Femur (tissue), 1 donor: ENCODE measurements at places on chromosomes 5 and 9.

- peak; percentile 59 for DNase-seq
Observed at GRCh38 chr5:55600497-55601203, 65.9 kb upstream of the PLPP1 start.

DNA sequence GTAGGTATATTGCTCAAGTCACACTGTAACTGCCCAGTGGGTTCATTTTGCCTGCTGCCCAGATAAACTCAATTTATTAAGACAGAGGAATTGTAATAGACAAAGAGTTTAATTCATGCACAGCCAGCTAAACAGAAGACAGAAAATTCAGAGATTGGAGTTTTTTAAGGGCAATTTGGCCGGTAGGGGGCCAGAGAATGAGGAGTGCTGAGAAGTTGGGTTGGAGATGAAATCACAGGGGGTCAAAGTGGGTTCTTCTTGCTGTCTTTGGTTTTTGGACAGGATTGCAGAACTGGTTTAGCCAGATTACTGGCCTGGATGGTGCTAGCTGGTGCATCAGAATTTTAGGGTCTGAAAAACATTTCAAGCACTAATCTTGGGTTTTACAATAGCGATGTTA lies 20.7 kb upstream of the IL33 start:
- no peak for DNase-seq

DNA sequence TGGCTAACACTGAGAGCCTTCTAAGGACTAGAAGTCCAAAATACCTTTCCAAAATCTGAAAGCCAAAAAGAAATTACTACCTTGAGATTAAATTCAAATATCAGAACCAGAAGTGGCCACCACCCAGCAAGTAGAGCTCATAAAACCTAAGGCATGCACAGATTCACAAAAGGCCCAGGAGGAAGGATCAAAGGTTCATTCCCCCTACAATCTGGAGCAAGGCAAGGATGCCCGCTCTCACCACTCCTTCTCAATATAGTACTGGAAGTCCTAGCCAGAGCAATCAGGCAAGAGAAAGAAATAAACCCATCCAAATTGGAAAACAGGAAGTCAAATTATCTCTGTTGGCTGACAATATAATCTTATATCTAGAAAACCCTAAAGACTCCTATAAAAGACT lies 6.0 kb downstream of the RASEF start:
- DNase-seq: no peak

GRCh38 chr9:98619788-98620187 lies 88.9 kb downstream of the GABBR2 start:
- no peak for DNase-seq

- no peak for DNase-seq
Observed at GRCh38 chr5:74738406-74738805, 28.5 kb downstream of the GFM2 start.

- DNase-seq: no peak
Observed at GRCh38 chr9:126062158-126062886, 264.3 kb upstream of the MVB12B start.

- DNase-seq: no peak
Observed at GRCh38 chr5:4116834-4117233, 521.2 kb downstream of the IRX1 start.

DNA sequence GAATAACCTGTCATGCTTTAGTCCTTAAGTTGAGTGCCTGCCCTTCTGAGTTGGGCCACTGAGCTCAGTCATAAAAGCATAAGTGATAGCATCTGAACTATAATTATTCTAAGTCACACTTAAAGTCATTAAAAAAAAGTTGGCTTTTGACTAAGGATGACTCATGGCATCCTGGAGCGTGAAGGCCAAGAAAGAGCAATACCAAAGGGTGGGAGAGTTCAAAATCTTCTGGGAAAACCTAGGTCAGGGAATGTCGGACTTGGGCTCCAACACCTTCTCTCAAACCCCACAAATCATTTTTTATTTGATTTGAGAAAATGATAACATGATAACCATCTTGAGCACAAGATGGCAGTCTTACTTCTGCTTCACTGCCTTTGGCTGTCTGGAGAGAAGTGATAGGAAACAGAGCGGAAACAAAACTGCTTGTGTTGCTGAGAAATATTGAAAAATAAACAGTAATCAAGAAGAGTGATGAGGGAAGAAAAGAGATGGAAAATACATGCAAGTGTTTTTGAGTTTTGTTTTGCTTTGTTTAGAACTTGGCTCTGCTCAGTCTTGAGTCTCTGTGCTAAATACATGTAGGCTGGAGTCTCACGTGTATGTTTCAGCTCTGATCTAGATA lies 16.9 kb upstream of the NTRK2 start:
- no peak for DNase-seq

GRCh38 chr5:135240283-135240633 lies 158.8 kb downstream of the MACROH2A1 start:
- DNase-seq: peak; percentile 9

- no peak for DNase-seq
Observed at GRCh38 chr9:80707120-80707519, 982.2 kb downstream of the TLE1 start.

DNA sequence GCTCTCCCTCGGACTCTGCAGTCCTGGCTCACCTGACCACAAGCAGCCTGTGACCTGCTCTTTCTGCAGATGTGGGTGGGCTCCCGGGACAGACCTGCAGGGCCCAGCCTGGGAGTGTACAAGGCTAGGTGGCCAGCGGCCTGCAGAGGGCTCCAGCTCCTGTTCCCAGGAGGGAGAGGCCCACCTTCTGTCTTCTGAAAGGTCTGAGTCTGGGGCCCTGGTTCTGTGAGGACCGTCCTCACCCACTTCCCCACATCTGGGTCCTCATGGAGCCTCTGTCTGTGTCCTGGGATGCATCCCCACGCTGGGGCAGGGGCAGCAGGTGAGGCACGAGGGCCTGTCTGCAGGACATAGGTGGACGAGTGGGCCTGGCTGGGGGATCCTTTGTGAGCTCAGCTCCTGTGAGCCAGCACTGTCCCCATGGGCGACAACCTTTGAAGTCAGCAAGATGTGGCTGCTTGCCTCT lies 43.7 kb downstream of the PHF2 start:
- no peak for DNase-seq

DNA sequence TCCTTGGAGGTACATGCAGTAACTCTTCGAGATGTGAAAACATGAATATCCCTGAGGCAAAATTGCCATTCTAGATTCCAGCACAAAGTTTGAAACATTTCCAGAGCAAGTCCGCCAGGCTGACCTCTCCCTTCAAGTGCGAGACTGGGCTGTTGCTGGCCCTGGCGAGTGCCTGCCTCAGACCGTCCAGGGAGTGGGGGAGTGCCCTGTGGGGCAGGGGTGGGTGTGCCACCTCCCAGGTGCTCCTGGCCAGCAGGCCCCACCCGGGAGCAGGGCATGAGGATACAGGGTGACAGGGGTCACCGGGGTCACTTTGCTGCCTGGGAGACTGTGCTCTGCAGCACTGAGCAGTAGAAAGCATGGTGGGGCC lies 199.9 kb downstream of the AOPEP start:
- DNase-seq: no peak

GRCh38 chr5:127612441-127613141 lies 36.3 kb upstream of the CTXN3 start:
- no peak for DNase-seq

- DNase-seq: no peak
Observed at GRCh38 chr5:124654418-124654817, 92.0 kb downstream of the ZNF608 start.

DNA sequence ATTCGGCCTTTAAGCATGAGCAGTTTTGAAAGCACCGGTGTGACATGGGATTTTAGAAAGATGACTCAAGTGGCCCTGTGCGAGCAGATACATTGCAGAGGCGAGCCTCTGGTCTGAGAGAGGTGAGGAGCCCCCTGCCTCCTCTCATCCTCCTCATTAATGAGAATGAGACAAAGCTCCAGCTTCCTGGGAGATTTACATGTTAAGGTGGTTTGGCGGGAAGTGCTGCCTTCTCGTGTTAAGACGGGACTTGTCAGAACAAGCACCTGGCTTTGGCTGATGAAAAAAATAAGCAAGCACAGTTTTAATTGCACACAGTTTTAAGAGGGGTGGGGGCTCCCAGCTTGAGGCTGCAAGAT lies 68.1 kb downstream of the ACTL7B start:
- no peak for DNase-seq
